ENCODE measurements at places on chromosomes 2 and 18. TPM values are rescaled to one million over a fixed set of nuclear protein-coding genes. Genes with fewer than 3 reads are reported as not detected.

DNA sequence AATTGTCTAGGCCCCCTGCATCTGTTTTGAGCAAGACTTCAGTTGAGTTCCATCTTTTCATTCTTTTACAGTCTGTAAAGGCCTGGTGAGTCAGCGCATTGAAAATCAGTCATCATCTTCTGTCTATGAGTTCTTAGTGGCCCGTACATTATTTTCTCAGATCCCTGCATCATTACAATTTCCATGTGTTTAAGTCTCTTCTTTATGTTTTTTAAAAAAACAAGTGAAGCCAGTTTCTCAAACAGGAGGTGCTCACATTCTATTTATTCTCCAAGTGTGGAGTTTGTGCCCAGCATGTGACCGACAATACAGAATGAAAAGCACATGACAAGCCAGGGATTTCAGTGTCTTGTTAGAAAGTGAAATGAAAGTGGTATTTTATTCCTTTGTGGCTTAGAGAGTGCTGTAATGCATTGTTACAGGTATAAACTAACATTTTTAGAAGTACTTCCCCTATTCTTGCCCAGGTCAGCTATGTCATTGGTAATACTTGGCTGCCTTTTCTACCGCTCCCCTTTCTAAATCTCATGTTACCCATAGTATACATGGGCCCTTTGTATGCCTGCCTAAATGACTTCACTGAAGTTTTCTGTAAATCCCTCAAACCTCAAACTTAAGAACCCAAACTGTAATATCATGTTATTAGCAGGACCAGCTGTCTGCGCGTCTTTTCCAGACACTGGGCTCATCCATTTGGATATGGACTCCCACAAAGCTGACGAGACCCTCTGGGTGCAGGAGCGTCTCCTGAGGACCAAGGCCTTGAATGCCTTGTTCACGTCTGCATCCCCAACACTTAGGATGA lies 67.6 kb downstream of the FEZ2 start:
- no peak for DNase-seq

DNA sequence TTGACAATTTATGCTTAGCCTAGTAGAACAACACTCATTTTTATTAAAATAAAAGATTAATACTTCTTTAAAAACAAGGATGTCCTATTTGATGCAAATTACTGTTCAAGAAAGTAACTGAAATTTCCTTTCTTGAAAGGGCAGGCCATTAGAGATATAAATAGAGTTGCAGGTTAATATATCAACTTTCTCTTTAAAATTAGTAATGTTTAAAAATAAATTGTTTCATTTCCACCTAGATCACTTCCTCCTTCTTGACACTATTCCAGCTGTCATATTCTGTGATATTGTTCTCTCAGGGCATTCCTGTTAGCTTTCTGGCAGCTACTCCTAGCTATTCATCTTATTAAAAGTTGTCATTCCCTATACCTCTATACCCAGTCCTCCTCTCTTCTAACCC lies 357.9 kb upstream of the NRP2 start:
- DNase-seq: no peak

- no peak for DNase-seq
Measured at GRCh38 chr18:7415081-7415894, 151.8 kb upstream of the PTPRM start.

MEP1B gene
- total RNA-seq: not detected

PCARE gene
- not detected for total RNA-seq

DNA sequence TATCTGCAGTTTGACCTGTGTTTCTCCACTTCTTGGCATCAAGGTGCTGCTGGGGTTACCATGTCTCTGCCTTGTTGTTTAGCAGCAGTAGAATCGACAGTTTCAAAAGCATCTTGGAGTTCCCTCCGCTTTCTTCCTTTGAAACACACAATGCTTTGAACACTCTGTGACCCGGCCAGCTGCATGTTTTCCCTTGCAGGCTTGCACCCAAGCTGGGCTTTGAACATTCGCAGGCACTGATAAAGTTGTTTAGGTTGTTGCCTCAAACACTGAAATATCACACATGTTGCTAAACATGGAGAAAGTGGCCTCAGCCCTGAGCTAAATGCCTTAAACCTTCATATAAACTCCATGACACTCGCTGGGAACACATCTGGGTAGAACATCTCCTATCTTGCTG lies 251.7 kb downstream of the TSN start:
- no peak for DNase-seq

DNA sequence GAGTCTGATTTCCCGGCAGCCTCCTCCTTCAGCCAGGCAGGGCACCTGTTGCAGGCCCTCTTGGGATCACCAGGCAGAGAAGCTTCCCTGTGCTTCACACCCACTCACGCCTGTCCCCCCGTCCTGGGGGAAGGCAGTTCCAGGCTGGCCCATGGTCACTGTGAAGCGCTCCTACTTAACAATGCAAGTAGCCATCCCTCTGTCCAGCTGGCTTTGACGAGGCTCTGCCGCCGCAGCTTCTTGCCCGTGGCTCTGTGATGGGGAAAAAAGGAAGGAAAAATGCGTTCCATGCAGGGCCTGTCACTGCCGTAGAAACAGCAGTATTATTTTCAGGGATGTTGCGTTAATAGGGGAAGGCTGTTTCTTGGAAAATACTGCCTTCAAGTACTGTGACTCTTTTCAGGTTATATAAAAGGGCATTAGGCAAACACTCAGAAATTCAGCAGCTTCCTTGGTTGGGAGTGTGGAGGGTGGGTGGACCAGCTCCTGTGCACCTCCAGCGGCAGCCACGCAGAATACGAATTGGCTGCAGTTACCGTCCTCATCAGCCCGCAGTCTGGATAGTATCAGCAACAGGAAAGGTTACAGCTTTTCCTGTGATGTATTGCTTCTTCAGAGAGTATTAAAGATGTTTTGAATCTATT lies 232.3 kb downstream of the KLHL29 start:
- DNase-seq: no peak

DNA sequence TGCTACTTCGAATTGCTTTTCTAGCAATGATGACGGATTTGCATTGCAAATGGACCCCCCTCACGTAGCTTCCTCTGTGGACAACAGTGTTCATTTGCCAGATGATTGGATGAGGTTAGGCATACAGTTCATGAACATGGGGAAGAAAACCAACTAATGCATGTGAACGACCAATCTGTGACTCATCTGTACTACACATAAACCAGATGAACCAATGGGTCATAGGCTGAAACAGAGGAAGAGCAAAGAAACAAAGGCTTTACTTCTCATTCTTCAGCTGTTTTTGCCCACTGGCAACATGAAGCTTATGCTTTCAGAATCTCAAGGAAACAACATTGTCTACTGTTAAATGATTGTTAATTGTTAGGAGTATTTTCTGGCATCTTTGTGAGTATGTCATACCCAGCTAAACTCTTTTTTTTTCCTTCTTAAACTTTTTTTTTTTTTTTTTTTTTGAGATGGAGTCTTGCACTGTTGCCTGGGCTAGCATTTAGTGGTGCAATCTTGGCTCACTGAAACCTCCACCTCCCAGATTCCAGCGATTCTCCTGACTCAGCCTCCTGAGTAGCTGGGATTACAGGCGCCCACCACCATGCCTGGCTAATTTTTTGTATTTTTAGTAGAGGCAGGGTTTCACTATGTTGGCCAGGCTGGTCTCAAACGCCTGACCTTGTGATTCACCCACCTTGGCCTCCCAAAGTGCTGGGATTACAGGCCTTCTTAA lies 35.5 kb downstream of the EFEMP1 start:
- no peak for DNase-seq

GNAL gene
- 18.2 TPM for total RNA-seq

DNA sequence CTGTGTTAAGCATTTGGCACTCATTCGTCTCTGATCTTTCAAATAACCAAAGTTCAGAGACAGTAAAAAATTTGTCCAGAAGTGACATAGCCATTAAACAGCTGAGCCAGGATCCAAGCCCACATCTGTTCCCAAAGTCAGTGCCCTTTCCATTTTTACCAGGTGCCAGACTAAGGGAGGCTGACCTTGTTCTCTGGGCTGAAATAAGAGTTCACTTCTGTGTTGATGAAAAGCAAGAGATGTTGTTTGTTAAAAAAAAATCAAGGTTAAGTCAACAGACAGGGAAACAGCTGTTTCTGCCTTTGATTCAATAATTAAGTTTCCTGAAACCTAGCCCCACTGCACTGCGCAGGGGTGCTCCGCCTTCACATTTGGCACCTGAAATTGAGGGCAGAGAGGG lies 117.1 kb downstream of the PRKRA start:
- DNase-seq: no peak

GRCh38 chr2:68537809-68538208 lies 70.4 kb downstream of the APLF start:
- DNase-seq: no peak

DNA sequence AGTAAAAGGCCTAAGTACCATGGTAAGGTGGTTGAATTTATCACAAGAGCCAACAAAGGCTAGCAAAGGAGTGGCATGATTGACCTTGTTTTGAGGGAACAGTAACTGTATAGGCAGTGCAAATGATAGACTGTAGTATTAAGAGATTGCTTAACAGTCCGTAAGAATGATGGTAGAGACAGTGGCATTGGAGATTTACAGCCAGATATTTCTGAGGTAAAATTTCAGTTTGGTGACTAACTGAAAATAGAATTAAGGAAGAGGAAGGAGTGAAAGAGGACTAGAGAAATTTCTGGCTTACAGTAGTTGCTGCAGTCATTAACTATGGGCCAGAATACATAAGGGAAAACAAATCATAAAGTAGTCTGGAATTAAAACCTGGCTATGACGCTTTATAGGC lies 4.4 kb upstream of the BAZ2B start:
- no peak for DNase-seq

FOXI3 gene
- 17.1 TPM for total RNA-seq
